ENCODE measurements at places on chromosomes 16 and 17. TPM values are rescaled to one million over a fixed set of nuclear protein-coding genes. Genes with fewer than 3 reads are reported as not detected.

The PDILT gene
- not detected for total RNA-seq

The TBC1D26 gene
- total RNA-seq = 1.2 TPM

The IRX6 gene
- not detected for total RNA-seq

The CLDN7 gene
- total RNA-seq = 0.49 TPM

The ADAD2 gene
- total RNA-seq = not detected

The FADS6 gene
- total RNA-seq = 0.98 TPM

The OTOP3 gene
- not detected for total RNA-seq

The TMEM235 gene
- not detected for total RNA-seq

The KCNJ18 gene
- not detected for total RNA-seq

The C1QTNF8 gene
- total RNA-seq = under 0.01 TPM

The LGALS9C gene
- not detected for total RNA-seq

The KRT39 gene
- not detected for total RNA-seq

The CCL13 gene
- 0.74 TPM for total RNA-seq

The PALB2 gene
- total RNA-seq = 10.6 TPM

The NTN1 gene
- 4.4 TPM for total RNA-seq

The LRRC37B gene
- total RNA-seq = 58.3 TPM

The CCL1 gene
- total RNA-seq = not detected

The GAST gene
- total RNA-seq = not detected

The GPS1 gene
- total RNA-seq = 52.9 TPM

The CA7 gene
- total RNA-seq = not detected

The KRT36 gene
- not detected for total RNA-seq

The TMEM92 gene
- not detected for total RNA-seq

The KIFC3 gene
- 36.9 TPM for total RNA-seq

The TLE7 gene
- total RNA-seq = not detected

The CNGB1 gene
- 0.49 TPM for total RNA-seq

The CDK5R1 gene
- 224 TPM for total RNA-seq

The STH gene
- total RNA-seq = 2.5 TPM

The PLA2G10 gene
- total RNA-seq = not detected

The CYGB gene
- 2.0 TPM for total RNA-seq

The SEC14L5 gene
- 0.49 TPM for total RNA-seq

The BHLHA9 gene
- total RNA-seq = 0.49 TPM

The SPECC1 gene
- total RNA-seq = 45.2 TPM

The MRPS34 gene
- 23.1 TPM for total RNA-seq

The KCNG4 gene
- not detected for total RNA-seq

The ZG16 gene
- total RNA-seq = not detected

The CNTD1 gene
- total RNA-seq = 1.5 TPM

The SPNS1 gene
- 16.5 TPM for total RNA-seq

The MINK1 gene
- total RNA-seq = 22.9 TPM

The TXNDC11 gene
- total RNA-seq = 10.3 TPM

The HLF gene
- total RNA-seq = 6.6 TPM

Measured in temporal lobe (tissue), 4 donors.